Vagina (tissue), 2 donors: ENCODE measurements at places on chromosomes 7 and 10. TPM values are rescaled to one million over a fixed set of nuclear protein-coding genes. Genes with fewer than 3 reads are reported as not detected.
A peak's percentile ranks its signal among the peaks of the same experiment; 100 is the strongest.

DNA sequence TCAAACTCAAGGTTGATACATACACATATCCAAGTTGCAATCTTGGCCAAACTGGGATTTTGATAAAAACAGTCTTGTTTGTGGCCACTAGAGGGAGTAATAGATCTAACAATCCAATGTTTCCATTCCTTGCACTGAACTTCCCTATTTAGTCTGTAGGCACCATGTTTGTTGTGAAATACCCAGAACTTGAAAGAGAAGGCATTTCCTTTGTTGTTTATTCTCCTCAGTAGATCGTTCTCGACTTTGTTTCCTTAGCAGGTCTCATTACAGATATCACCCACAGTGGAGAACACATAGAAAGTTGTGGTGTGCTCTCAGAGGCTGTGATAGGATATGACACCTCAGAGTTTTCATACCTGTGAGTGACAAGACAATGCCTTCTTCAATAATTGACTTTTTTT, 70.3 kb upstream of the MXI1 start:
- peak overlapping the region; percentile 19 for H3K27ac ChIP-seq
- H3K4me1 ChIP-seq: peaks cover 21% of the 10 kb centered on the region
- peaks cover 12% of the 10 kb centered on the region for H3K36me3 ChIP-seq
- no peak for DNase-seq
- no peak overlapping the region for H3K4me3 ChIP-seq
- H3K27me3 ChIP-seq: no peaks in the 10 kb centered on the region

DNA sequence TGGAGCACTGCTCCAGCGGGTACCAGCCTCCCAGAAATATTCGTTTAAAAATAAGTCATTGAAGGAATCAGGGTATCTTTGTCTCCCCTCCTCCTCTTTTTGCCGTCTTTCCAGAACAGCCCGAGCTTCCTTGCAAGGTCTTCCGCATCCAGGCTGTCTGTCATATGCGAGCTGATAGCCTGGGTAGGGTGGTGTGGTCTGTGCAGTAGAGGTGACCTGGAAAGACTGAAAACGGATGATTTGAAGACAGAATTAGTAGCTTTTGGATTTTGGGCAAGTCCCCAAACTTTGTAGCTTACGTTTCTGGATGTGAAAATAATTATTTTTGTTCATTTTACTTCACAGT, 480 bp downstream of the VPS50 start:
- H3K4me3 ChIP-seq: peak overlapping the region; percentile 60
- H3K36me3 ChIP-seq: no peaks in the 10 kb centered on the region
- DNase-seq: no peak
- peaks cover 13% of the 10 kb centered on the region for H3K4me1 ChIP-seq
- peak overlapping the region; percentile 11 for H3K27ac ChIP-seq

DNA sequence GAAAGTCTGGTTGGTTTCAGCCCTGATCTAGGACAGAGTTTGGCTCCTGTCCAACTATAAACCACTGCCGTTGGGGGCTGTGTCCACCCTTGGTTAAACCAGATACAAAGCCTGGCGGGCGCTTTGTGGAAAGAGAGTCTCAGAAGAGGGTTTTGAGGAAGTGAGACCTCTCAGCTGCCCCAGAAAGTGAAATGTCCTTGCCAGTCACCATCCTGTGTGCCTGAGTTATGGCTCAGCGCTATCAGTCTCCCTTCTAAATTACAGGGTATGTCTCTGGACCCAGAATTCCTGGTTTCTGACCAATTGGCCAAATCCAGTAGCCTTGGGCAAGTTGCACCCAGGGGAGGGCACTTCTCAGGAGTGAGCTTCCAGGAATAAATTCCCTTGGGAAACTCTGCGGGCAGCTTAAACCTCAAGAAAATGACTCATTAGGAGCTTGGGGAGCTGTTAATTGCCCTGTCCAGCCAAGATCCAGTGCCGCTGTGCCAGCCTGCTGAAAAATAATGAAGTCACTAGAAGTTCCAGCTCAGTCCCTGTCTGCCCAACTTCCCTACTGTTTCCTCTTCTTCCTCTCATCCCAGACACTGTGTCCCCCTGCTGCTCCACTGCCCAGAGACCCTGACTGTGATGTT, 66.7 kb upstream of the PDZD8 start:
- no peak for DNase-seq
- peak overlapping the region; percentile 67 for H3K27ac ChIP-seq
- peaks cover 27% of the 10 kb centered on the region for H3K4me1 ChIP-seq

Gene FAM237B
- total RNA-seq: not detected

Gene TYSND1
- 15.7 TPM for total RNA-seq

Gene IDI2
- total RNA-seq: not detected

Gene SLC26A3
- not detected for total RNA-seq

Gene OR2A42
- not detected for total RNA-seq
